PC-9 (cell line): ENCODE measurements at places on chromosomes 3 and 15.

- no peaks in the 10 kb centered on the region for H3K4me1 ChIP-seq
- no peaks in the 10 kb centered on the region for H3K27me3 ChIP-seq
Measured at GRCh38 chr15:38843736-38844590, 279.3 kb upstream of the RASGRP1 start.

GRCh38 chr3:23629181-23629894 is 176.4 kb upstream of the UBE2E1 start:
- DNase-seq: peak; percentile 20
- H3K36me3 ChIP-seq: no peaks in the 10 kb centered on the region
- H3K4me3 ChIP-seq: no peak overlapping the region
- H3K27ac ChIP-seq: peak overlapping the region; percentile 51; the same call in 1 of the 2 replicates
- peaks cover 14% of the 10 kb centered on the region for H3K4me1 ChIP-seq

- no peaks in the 10 kb centered on the region for H3K4me1 ChIP-seq
- no peak overlapping the region for H3K27ac ChIP-seq
- no peak for DNase-seq
- no peaks in the 10 kb centered on the region for H3K27me3 ChIP-seq
- H3K36me3 ChIP-seq: no peaks in the 10 kb centered on the region
Measured at GRCh38 chr3:188756241-188756640, 415.5 kb upstream of the TPRG1 start.

DNA sequence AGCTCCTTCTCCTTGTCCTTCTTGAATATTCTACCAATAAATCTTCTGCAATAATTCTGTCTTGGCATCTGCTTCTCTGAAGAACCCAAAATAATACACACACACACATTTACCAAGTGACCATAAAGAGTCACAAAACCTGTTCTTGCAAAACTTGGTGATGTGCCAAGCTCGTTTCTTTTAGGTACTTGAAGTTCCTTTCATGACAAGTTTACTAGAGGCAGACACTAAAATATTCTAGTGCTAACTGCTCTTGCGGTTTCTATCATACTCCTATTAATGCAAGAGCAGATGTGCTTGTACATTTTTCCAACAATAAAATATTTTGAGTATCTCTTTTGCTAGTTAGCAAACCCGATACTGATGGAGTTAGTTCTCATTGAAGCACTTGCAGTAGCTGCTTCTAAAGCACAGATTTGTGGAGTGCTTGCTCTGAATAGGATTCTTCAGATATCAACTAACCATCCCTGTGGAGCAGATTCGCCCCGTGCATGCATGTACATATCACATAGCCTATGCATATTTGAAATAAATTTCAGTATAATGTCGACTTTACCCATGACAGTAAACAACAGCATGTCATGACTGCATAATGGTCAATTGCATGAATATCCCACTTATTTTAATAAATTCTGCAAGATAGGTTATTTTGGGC is 23.2 kb downstream of the HHLA2 start:
- no peaks in the 10 kb centered on the region for H3K27me3 ChIP-seq
- no peaks in the 10 kb centered on the region for H3K36me3 ChIP-seq
- H3K4me1 ChIP-seq: peaks cover 11% of the 10 kb centered on the region; the same call in 1 of the 2 replicates

DNA sequence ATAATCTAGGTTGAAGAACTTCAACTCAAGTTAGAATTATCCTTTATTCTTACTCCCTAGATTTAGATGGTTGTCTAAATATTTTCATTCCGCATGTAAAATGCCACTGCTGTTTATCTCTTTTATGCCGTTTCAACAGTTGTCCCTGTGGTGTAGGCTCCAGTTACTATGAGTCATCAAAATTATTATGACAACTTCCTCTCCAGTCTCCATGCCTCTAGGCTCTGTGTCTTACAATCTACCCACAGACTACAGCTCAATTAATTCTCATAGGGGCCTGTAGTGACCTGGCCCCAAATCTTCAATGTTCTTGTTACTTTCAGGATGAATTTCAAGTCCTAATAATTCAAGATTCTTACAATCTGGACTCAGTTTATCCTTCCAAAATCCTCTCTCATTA is 105.8 kb upstream of the UNC13C start:
- H3K4me1 ChIP-seq: no peaks in the 10 kb centered on the region
- H3K27me3 ChIP-seq: no peaks in the 10 kb centered on the region
- no peak for DNase-seq
- no peak overlapping the region for H3K27ac ChIP-seq
- H3K36me3 ChIP-seq: no peaks in the 10 kb centered on the region
- no peak overlapping the region for H3K4me3 ChIP-seq

- no peak for DNase-seq
- H3K4me1 ChIP-seq: no peaks in the 10 kb centered on the region
- no peaks in the 10 kb centered on the region for H3K36me3 ChIP-seq
- H3K27ac ChIP-seq: no peak overlapping the region
- H3K4me3 ChIP-seq: no peak overlapping the region
Measured at GRCh38 chr15:77030048-77030927, 35.4 kb downstream of the PSTPIP1 start.

DNA sequence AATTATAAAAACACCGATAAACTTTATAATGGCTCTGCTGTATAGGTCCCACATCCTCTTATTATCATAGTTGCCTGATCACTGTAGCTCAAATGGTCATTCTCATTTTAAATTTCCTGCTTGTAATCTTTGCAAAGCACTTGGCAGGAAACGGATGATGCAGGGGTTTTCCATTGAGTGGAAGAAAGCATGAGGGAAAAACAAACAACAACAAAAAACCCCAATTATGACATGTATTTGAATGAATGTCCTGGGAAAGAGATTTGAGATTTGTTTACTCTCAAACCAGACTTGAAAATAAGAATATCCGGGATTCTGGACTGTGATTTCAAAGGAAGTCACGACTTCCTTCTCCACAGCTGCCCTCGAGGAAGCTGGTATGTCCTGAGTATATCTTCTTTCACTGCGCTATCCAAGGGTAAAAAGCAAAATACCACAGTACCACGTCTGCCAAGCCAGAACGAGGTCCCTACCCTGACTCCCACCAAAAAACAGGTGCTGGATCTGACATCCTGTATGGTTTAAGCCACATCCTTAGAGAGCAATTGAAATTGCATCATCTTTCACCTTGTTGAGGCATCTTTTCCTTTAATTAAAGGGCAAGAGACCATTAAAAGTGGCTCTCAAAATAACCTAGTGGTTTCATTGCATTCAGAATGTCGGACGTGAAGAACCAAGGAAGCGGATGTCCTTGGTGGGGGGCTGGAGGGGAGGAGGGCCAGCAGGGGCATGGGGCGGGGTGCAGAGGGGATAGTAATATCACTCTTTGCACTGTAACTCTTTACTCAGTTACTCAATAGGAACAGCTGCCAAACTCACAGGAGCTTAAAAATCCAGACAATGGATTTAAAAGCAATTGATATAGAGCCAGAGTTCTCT is 13.5 kb upstream of the TIPIN start:
- H3K4me1 ChIP-seq: peaks cover 25% of the 10 kb centered on the region
- H3K27ac ChIP-seq: peak overlapping the region; percentile 85
- no peaks in the 10 kb centered on the region for H3K27me3 ChIP-seq
- peak; percentile 42 for DNase-seq

DNA sequence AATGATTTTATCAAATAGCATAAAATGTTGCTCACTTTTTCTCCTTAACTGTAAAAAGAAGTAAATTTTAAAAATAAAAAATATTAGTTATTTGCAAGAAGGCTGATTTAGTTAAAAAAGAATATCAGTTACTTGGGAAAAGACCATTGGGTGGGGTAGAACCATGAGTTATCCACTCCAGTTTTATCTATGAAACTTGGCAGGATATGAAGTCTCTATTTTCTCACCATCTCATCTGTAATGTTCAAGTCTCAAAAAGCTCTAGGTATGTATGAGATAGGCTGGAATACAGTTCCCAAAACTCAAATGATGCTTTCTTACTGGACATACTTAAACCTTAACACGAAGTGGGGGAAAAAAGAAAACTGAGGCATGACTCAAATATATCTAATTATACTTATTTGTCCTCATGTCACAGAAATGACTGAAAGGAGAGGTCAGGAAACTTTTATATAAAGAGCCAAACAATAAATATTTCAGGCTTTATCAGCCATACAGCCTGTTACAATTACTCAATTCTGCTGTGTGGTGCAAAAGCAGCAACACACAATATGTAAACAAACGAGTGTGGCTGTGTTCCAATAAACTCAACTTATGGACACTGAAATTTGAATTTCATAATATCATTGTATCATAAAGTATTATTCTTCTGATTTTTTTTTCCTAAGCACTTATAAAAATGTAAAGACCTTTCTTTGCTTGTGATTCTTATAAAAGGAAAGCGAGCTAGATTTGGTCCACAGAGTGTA is 131.8 kb downstream of the TBL1XR1 start:
- DNase-seq: no peak
- no peak overlapping the region for H3K27ac ChIP-seq
- H3K27me3 ChIP-seq: no peaks in the 10 kb centered on the region
- H3K4me1 ChIP-seq: peaks cover 17% of the 10 kb centered on the region; the same call in 1 of the 2 replicates
- peaks cover 52% of the 10 kb centered on the region for H3K36me3 ChIP-seq
- no peak overlapping the region for H3K4me3 ChIP-seq

GRCh38 chr3:144294659-144295538 is 323.3 kb downstream of the DIPK2A start:
- H3K27me3 ChIP-seq: no peaks in the 10 kb centered on the region
- H3K27ac ChIP-seq: no peak overlapping the region
- H3K4me3 ChIP-seq: no peak overlapping the region
